Activated CD4-positive, alpha-beta T cell treated with anti-CD3 and anti-CD28 coated beads for 36 hours (primary cell): ENCODE measurements at places on chromosomes 2 and 18. TPM values are rescaled to one million over a fixed set of nuclear protein-coding genes. Genes with fewer than 3 reads are reported as not detected.

Gene HOXD13
- not detected for total RNA-seq

Gene FBXO36
- 2.0 TPM for total RNA-seq

Gene COL4A3
- total RNA-seq: not detected

Gene CNTNAP5
- total RNA-seq: not detected

DNA sequence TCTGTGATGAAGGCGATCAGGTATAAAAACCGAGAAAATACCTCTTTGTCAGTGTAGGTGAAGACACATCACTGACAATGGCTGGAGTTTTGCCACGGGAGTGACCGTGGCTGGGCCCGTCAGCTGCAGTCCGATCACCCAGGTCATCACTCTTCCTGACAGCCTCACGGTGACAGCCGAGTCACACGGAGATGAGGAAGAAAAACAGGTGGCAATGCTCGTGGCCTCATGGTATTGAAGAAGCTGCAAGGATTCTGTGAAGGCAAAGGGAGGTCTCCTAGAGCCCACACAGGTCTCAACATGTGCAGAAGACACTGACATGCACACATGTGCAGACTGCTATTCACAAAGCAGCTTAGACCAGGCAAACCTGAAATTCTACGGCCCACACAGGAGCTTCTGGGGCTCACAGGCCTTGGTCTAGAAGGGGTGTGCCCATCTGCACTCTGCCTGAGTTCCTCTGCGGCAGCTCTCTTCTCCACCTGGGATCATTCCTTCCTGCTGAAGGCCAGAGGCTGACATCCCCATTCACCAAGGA is 7.4 kb downstream of the COPS9 start:
- no peak for DNase-seq

Gene TRAPPC12
- 73.1 TPM for total RNA-seq

DNA sequence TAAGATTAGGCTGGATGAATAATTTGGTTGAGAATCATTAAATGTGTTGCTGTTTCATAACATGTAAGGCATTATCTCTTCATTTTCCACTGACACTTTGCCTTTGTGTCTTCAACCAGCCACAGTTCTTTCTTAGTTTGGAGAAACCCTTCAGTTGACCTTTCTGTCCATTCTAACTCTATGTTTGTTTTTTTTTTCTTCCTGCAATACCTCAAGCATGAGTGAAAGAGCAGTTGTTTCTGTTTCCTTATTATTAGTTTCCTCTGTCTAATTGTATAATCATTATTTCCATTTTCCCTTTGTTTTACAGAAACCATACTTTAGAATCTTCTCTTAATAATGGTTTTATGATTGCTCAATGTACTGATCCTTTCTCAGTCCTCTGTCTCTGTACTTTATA is 25.6 kb downstream of the HADHB start:
- DNase-seq: no peak

DNA sequence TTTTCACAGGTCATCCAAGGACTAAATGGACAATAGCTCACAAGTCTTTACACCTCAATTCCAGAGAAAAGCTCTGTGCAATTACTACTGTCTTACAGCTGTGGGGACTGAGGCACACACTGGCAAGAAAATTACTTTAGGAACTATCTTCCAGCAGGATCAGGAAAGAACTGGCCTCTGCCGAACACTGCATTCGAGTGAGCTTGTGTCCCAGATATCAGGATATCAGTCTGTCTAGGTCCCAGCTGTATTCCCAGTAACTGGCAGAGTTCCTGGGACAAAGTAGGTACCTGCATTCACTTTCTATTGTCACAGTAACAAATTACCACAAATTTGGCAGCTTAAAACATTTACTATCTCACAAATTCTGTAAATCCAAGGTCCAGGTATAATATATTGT is 183.7 kb downstream of the IRS1 start:
- no peak for DNase-seq

Gene SLC4A3
- 0.05 TPM for total RNA-seq

DNA sequence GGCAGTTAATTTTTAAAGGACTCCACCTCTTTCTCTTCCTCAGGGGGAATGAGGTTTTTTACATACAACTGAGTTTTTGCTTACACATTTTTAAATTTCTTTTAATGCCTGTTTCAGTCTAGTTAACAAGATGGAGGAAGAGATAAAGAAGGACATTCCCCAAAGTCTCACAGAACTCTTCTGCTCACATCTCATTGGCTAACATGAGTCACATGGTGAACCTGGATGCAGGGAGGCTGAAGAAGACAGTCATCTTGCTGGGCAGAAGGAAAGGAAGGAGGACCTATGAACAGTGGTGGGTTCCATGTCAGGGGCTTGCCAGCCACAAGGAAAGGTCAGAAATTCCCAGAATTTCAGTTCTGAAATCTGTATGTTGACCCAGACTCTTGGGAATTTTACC is 10.4 kb upstream of the ST8SIA5 start:
- DNase-seq: no peak

- no peak for DNase-seq
Measured at GRCh38 chr18:4058179-4058578, 396.9 kb downstream of the DLGAP1 start.

DNA sequence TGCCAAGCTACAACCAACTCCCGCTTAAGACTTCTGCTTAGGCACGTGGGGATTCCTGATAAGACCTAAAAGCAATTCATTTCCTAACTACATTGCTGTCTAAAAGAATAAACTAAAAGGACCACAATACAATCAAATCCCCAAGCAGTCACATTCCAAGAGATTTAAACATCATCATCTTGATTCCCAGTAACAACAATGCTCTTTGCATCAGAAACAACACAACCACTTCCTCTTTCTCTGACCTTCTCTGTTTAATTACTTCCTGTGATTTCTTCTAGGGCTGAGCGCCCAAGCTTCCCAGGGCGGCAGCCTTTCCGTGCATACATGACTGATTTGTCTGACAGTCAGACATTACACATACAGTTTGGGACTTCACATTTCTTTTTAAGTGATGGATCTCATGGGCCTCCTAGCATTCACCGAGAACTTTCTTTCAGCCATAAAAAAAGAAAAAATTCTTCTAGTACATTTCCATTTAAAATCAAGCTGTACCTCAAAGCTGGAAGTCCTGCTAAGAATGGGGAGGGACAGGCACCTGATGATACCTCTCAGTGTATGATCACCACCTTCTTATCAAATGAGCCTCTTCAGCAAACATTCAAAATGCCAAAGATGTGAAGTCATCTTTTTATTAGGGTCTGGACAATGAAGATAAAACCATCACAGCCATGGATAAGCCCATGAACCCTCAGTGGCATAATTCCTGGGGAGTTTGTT is 11.5 kb downstream of the SPRED2 start:
- DNase-seq: peak; percentile 42

GRCh38 chr2:135742325-135742757 is 686 bp downstream of the UBXN4 start:
- DNase-seq: no peak

Gene ALPG
- not detected for total RNA-seq

- no peak for DNase-seq
Measured at GRCh38 chr2:15691586-15692310, 100.1 kb downstream of the DDX1 start.

Gene ORMDL1
- total RNA-seq: 45.2 TPM

DNA sequence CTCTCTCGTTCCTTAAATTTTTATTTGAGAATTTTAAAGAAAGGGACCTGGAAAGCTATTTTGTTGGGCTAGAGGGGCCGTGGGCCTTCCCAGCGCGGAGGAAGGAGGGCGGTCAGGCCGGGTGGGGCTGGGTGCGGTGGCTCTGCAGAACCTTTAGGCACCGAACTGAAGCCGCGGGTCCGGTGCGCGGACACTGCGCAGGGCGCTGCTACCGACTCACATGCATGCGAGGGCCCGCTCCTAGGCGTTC is 1.6 kb upstream of the TWIST2 start:
- no peak for DNase-seq

GRCh38 chr2:65367524-65367923 is 64.9 kb downstream of the SPRED2 start:
- DNase-seq: no peak

GRCh38 chr2:44599130-44599529 is 237.4 kb downstream of the CAMKMT start:
- no peak for DNase-seq

DNA sequence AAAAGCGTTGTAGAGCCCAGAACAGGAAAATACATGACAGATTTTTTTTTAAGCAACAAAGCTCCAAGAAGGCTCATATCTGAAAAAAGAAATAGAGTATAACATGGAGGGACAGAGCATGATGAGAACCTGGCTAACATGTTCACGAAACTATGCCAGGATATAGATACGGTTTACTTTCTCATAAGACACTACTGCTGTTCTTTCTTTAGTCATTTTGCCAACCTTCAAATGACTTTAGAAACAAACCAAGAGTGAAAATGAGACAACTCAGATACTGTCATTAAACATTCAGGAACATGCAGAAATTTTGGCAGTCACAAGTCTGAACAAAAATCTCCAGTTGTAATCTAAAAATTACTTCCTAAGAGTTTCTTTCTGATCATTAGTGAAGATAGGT is 14.3 kb downstream of the LPIN2 start:
- DNase-seq: no peak

DNA sequence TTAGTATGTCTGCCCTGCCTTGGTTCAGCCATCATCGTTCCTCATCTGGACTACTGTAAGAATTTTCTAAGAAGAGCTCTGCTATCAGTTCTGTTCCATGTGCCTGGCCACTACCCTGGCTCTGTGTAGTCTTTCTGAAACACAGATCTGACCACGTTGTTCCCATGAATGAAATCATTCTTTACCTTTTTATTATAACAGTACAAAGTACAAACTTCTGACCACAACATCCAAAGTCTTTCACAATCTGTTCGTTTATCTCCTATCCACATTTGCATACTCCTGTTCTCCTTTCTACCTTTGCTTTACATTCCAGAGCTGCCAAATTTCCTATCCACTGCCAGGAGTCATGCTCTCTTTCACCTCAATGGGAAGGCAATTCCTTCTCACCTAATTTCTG is 284.6 kb upstream of the LRP1B start:
- DNase-seq: no peak

Gene OLA1
- total RNA-seq: 157 TPM

DNA sequence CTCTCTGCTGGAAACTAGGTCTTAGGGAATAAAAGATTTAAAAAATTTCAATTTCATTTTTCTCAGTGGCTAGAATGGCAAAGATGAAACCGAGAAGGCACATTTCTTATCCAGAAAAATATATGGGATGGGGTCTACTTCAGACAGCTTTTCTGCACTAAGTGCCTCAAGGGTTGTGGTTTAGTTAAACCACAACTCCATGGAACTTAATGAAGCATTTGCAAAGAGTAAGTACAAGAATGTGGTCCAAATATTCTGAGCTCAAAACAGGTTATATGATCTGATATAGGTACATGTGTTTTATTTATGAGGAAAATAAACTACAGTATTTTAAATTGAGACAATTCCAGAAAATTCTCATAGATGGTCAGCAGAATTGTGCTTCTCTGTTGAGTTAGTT is 101.8 kb upstream of the FZD5 start:
- no peak for DNase-seq

Gene DNAH6
- total RNA-seq: 1.1 TPM
